SK-N-DZ (cell line): ENCODE measurements at places on chromosomes 2 and 18.

- no peak for DNase-seq
Measured at GRCh38 chr2:20578895-20579825, 71.7 kb downstream of the HS1BP3 start.

DNA sequence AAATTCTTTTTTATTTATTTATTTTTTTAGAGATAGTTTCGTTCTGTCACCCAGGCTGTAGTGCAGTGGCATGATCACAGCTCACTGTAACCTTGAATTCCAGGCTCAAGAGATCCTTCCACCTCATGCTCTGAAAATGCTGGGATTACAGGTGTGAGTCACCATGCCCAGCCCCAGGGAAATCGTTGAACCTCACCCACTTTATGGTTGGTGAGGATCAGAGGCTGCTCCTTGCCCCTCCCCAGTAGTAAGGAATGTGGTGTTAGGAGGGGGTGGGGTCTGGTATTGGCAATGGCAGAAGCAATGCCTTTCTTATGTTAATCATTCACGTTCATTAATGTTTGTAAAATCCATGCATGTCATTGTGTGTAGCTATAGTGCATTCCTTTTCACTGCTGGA lies 161.9 kb downstream of the SUCLG1 start:
- DNase-seq = no peak

- no peak for DNase-seq
Measured at GRCh38 chr18:24214913-24215312, 76.1 kb downstream of the CABYR start.

GRCh38 chr2:17615728-17616351 lies 75.3 kb downstream of the VSNL1 start:
- DNase-seq = no peak

- no peak for DNase-seq
Measured at GRCh38 chr2:230828272-230828961, 36.3 kb upstream of the ITM2C start.

DNA sequence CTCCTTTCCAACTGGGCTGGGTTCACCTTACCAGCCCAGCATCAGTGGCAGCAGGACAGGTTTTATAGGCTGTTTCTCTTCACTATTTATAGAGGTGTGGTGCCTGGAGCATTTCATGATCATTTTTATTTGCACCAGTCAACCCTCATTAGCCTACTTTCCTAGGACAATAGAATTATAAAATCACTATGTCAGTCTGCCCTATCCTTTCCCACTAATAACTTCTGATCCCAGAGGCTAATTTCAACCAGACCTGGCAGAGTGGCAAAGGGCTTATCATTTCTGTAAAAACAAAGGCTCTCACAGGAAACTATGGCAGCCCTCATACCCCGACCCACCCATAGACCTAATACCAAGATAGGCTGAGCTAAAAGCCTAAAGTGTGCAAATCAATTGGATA lies 243.5 kb upstream of the TMEFF2 start:
- no peak for DNase-seq

DNA sequence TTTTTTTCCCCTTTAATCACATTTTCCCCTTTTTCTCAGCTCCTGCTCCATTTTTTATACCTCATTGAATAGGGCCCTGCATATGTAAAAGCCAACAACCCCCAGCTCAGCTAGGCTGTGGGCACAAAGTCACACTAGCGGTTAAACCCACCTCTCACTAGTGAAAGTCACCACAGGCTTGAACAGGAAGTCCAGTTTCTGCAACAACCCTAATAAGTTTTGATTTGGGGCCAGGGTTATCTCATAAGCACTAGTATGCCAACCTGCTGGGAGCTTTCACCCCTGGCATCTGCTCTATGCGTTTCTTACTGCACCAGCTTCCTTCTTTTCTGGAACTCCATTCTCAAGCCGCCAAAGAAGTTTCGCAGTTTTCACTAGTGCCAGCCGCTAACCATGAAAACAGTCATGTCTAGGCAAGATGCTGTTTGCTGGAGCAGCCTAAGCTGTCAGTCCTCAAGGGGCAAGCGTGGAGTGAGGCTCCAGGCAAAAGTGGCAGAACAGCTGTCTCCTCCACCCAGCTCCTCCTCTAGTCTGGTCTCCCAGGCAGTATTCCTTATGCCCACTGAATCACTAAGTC lies 197.0 kb upstream of the MEIS1 start:
- no peak for DNase-seq

DNA sequence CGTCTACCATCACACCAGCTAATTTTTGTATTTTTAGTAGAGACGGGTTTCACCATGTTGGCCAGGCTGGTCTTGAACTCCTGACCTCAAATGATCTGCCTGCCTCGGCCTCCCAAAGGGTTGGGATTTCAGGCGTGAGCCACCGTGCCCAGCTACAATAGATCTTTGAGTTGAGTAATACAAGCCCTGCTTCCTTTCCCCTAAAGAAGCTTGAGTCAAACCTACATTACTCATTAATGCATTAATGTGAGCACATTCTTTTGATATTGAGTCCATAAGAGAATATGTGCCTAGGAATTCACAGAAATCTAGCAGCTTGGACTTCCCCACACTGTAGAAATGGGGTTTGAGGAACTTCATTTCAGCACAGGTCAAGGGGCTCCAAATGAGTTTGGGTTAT lies 39.6 kb downstream of the PSMG2 start:
- no peak for DNase-seq

- DNase-seq = no peak
Measured at GRCh38 chr2:126781806-126782205, 116.9 kb upstream of the TEX51 start.

GRCh38 chr2:45919711-45920111 lies 268.2 kb downstream of the PRKCE start:
- DNase-seq = no peak

GRCh38 chr18:34990597-34990996 lies 50.6 kb upstream of the MAPRE2 start:
- no peak for DNase-seq

DNA sequence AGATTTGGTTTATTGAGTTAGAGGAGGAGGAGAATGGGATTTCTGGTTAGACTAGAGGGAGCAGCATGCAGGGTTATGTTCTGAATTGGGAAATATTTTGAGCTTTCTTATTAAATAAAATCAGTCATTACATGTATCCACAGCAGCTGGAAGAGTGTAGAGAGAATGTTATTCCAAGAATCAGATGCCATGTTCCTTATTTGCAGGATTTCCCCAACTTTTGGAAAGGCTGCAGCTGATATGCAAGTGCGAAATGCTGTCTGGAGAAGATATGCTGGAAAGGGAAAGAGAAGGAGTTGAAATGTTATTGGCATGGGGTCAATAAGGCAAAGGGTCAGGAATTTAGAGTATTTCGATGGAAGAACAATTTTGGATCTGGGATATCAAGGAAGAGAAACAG lies 255.8 kb downstream of the MTX2 start:
- no peak for DNase-seq

DNA sequence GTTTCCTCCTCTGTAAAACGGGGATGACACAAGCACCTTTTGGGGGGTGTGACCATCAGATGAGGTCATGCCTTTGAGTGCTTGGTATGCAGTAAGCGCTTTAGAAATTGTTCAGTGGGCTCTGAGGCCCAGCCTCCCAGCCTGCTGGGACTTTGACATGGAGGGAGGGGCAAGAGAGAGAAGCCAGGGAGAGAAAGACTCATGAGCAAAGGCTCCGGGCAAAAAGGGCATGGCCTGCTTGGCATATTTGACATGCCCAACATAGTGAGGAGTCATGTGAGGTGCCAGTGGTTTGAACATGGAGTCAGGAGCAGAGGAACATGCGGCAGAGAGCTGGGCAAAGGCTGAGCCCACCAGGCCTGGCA lies 14.0 kb downstream of the TNS1 start:
- DNase-seq = no peak

DNA sequence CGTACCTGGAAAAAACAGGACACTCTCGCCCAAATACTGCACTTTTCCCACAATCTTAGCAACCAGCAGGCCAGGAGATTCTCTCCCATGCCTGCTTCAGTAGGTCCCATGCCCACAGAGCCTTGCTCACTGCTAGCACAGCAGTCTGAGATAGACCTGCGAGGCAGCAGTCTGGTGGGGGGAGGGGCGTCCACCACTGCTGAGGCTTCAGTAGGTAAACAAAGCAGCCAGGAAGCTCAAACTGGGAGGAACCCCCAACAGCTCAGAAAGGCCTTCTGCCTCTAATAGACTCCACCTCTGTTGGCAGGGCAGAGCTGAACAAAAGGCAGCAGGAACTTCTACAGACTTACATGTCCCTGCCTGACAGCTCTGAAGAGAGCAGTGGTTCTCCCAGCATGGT lies 1202.8 kb upstream of the ACVR2A start:
- DNase-seq = no peak

GRCh38 chr18:55268151-55268601 lies 308.9 kb upstream of the CCDC68 start:
- no peak for DNase-seq

DNA sequence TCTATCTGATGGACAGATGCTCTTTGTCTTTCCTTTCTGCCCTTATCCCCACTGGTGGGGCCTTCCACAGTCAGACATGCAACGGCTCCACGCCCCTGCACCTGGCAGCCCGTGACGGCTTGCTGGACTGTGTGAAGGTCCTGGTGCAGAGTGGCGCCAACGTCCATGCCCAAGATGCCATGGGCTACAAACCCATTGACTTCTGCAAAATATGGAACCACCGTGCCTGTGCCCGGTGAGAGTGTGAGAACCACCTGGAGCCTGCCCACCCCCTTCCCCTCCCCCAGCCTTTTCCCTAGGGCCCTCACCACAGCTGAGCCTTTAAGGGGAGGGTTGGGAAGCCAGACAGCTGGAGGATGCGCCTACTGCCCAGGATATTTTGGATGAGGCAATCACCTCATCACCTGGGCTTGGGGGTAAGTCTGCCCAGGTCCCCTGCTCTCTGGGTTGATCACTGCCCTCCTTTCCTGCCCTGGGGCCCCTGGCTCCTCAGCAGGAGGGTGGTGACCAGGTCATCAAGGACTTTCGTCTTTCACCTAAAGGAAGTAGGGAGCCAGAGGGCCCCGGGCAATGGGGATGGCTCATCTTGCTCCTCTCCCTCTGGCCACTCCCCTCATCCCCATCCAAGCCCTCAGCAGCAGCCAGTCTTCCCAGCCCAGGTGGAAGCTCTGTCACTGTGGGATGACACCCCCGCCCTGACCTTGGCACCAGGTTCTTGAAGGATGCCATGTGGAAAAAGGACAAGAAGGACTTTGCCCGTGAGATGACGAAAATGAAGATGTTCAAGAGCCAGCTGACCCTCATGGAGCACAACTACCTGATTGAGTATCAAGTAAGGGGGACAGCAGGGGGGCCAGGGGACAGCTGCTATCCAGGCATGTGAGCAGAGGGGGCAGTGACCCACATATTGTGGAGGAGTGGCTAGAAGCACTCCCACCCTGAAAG lies 3.7 kb downstream of the ANKRD53 start:
- DNase-seq = no peak

DNA sequence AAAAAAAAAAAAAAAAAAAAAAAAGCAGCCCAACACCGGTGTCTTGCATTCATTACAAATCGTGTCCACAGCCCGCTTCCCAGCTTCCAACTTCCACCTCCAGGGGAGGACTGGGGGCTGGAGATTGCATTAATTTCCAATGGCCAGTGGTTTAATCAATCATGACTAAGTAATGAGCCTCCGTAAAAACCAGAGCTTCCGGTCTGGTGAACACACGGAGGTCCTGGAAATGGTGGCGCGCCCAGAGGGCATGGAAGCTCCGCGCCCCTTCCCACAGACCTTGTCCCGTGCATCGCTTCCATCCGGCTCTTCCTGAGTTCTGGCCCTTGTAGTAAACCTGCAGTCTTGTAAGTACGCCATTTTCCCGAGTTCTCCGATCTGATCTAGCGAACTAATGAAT lies 43.6 kb downstream of the EEF1B2 start:
- no peak for DNase-seq

DNA sequence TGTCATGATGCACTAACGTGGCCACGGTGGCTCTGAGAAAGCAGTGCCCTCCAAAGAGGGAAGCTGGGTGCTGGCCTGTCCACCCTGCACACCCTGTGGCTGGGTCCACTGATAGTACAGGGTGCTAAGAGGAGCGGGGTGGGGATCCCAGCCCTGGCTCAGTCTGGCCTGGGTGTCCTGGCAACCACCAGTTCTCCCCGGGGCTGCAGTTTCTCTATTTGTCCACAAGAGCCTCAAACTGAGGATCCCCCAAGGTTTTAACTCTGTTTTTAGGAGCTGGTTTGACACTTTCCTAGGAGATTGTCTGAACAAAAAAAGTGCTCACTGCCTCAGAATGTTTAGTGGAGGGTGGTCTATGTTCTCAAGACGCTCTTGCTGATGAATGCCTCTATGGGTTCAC lies 29.0 kb downstream of the EDAR start:
- DNase-seq = no peak
